ENCODE measurements at places on chromosomes 12 and 14.

- DNase-seq: no peak
Observed at GRCh38 chr12:95114766-95115405, 41.5 kb upstream of the NR2C1 start.

DNA sequence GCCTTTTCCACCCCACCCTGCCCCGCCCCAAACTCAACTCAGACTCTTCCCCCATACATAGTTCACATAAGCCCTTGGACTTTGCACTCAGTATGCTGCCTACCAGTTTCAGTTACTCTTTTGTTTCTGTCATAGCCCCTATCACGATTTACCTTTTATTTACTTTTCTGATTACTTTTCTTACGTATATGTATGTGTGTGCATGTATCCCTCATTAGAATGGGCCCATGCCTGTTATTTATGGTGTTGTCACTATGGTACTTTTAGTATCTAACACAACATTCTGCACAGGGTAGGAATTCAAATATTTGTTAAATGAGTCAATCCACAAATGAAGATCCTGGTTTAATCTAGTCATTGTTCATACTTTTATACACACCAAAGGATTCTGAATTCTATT is 16.5 kb upstream of the LUM start:
- DNase-seq: no peak

- DNase-seq: no peak
Observed at GRCh38 chr14:70894868-70895267, 12.4 kb upstream of the PCNX1 start.

DNA sequence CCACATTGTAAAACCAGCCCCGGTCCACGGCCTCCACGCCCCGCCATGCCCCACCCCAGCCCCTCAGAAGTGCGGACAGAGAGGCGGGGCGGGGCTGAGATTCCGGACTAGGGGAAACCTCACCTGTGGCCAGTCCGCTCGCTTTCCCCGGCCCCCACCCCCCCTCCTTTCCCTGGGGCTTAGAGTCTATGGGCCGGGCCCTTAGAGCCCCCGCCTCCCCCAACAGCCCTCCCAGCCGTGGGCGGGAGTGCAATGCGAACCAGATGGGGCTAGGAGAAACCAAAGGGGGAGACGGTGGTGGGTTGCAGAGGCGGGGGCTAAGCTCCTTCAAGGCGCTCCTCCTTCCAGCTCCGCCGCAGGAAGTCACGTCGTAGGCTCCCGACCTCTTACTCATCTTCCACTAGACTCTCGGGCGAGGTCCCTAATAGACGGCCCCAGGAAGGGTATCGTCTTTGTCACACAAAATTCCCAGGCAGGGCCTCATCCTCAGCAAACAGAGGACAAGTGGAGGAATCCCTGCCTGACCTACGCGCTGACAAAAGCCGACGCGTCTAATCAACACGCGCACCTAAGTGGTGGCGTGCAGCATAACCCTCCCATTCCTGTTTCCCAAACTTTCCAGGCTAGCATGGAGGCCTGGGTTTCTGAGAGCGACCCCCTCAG is 1.1 kb upstream of the NAB2 start:
- DNase-seq: peak; percentile 87

- DNase-seq: no peak
Observed at GRCh38 chr12:65419284-65420072, 141.0 kb downstream of the MSRB3 start.

- no peak for DNase-seq
Observed at GRCh38 chr14:21941885-21942284, 268.3 kb upstream of the OR4E1 start.
